ENCODE measurements at places on chromosomes 4 and X. TPM values are rescaled to one million over a fixed set of nuclear protein-coding genes. Genes with fewer than 3 reads are reported as not detected.

- H3K27me3 ChIP-seq, result peaks cover 4% of the 10 kb centered on the region
- no peak overlapping the region for H3K27ac ChIP-seq
- no peak overlapping the region for H3K4me3 ChIP-seq
- no peaks in the 10 kb centered on the region for H3K36me3 ChIP-seq
- no peak for DNase-seq
These were observed 150.8 kb upstream of the ARHGEF9 start for GRCh38 chrX:63935835-63936234.

DNA sequence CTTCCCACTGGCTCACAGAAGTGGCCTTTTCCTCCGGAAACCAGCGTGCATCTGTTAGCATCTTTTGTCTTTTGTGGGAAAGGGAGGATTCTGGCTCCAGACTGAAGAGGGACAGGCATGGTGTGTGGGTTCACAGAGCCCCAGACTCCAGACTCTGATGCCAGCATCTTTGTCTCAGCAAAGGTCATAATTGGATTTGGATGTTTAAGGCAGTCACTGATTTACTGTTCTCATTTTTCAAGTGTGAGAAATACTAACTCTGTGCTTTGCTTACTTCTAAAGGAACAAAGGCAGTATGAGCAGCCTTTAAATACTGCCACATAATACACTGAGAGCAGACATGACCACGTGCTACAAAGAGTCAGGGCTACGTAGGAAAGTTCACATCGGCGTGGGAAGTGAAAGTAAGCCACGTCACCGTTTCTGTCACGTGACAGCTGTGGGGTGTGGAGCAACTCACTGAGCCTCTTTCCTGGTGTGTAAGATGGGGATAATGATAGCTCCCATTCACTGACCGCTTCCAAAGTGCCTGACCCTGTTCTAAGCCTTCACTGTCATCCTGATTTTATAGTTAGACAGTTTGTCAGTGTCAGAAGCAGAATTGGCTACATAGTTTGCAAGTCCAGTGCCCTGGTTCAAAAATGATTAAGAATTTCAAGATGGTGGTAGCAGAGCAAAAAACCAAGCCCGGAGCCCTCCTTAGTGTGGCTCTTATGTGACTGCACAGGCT, 24.8 kb upstream of the TMSB4X start:
- no peak for DNase-seq
- no peaks in the 10 kb centered on the region for H3K27me3 ChIP-seq
- no peak overlapping the region for H3K4me3 ChIP-seq
- H3K4me1 ChIP-seq, result peaks cover 34% of the 10 kb centered on the region
- H3K27ac ChIP-seq, result no peak overlapping the region

GRCh38 chr4:162683659-162684370, 482.9 kb downstream of the NAF1 start:
- no peaks in the 10 kb centered on the region for H3K27me3 ChIP-seq
- DNase-seq, result no peak
- no peak overlapping the region for H3K4me3 ChIP-seq

- no peak for DNase-seq
- H3K4me1 ChIP-seq, result no peaks in the 10 kb centered on the region
- H3K36me3 ChIP-seq, result peaks cover 17% of the 10 kb centered on the region
- no peaks in the 10 kb centered on the region for H3K27me3 ChIP-seq
These were observed 6.7 kb downstream of the BBS12 start for GRCh38 chr4:122739174-122739573.

DNA sequence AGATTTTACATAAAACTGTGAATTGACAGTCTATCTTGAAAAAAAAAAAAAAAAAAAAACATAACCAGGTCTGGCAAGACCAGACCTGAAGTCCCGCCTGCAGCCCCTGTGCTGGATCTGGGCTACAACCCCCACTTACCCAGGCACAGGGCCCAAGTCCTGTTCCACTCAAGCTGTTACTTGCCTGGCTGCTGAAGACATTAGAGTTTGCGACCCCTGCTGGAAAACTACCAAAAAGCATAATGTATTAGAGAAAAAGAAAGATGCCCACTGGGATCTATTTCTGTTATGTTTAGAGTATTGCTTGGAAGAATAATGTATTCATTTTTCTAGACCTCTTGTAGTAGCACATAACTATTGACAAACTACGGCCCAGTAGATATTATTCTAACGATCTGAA, 4.7 kb downstream of the HS3ST1 start:
- no peak overlapping the region for H3K27ac ChIP-seq

- no peaks in the 10 kb centered on the region for H3K36me3 ChIP-seq
- no peaks in the 10 kb centered on the region for H3K4me1 ChIP-seq
- no peak overlapping the region for H3K27ac ChIP-seq
- peaks cover 40% of the 10 kb centered on the region for H3K27me3 ChIP-seq
- no peak overlapping the region for H3K4me3 ChIP-seq
- DNase-seq, result no peak
These were observed 5.8 kb upstream of the DCLK2 start for GRCh38 chr4:150072471-150072870.

DNA sequence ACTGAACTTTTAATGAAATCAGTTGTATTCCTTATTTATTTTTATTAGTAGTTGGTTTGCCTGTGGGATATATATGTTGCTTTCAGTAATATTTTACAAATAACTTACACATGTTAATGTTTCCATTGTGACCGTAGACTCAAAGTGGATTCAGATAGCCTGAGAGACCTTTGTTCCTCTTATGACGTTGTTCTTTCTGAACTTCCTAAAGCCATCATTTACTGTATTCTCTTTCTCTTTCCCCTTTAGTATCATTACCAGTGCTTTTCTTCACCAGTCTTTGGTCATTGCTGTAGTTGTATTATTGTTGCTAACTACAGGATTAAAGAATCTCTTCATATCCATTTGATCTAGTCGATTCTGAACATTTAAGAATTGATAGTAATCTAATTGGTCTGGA, 4.3 kb downstream of the STIM2 start:
- H3K4me1 ChIP-seq, result peaks cover 39% of the 10 kb centered on the region
- no peaks in the 10 kb centered on the region for H3K36me3 ChIP-seq
- H3K27me3 ChIP-seq, result no peaks in the 10 kb centered on the region

- no peaks in the 10 kb centered on the region for H3K4me1 ChIP-seq
- no peak overlapping the region for H3K4me3 ChIP-seq
- DNase-seq, result no peak
- H3K36me3 ChIP-seq, result no peaks in the 10 kb centered on the region
- H3K27me3 ChIP-seq, result no peaks in the 10 kb centered on the region
These were observed 65.4 kb downstream of the CXCL13 start for GRCh38 chr4:77671051-77671450.

- DNase-seq, result no peak
- H3K4me1 ChIP-seq, result no peaks in the 10 kb centered on the region
- H3K27ac ChIP-seq, result no peak overlapping the region
- no peaks in the 10 kb centered on the region for H3K27me3 ChIP-seq
- H3K36me3 ChIP-seq, result no peaks in the 10 kb centered on the region
- no peak overlapping the region for H3K4me3 ChIP-seq
These were observed 8.2 kb upstream of the TEX11 start for GRCh38 chrX:70916754-70917153.

Gene IL21
- total RNA-seq, result not detected

Gene CD38
- total RNA-seq, result not detected

Gene CORIN
- total RNA-seq, result 1.5 TPM

Gene ARMCX5
- total RNA-seq, result 13.2 TPM

Gene BBS12
- 4.6 TPM for total RNA-seq

Gene ATP2B3
- total RNA-seq, result 0.11 TPM

Gene GABRB1
- total RNA-seq, result 1.6 TPM

Gene FHDC1
- 11.6 TPM for total RNA-seq
